Ureter (tissue), 1 donor: ENCODE measurements at places on chromosomes 16 and 17. TPM values are rescaled to one million over a fixed set of nuclear protein-coding genes. Genes with fewer than 3 reads are reported as not detected.

Gene SLC2A4
- 11.2 TPM for total RNA-seq

Gene ALOX15
- 1.2 TPM for total RNA-seq

Gene SCARF1
- total RNA-seq = 16.3 TPM

DNA sequence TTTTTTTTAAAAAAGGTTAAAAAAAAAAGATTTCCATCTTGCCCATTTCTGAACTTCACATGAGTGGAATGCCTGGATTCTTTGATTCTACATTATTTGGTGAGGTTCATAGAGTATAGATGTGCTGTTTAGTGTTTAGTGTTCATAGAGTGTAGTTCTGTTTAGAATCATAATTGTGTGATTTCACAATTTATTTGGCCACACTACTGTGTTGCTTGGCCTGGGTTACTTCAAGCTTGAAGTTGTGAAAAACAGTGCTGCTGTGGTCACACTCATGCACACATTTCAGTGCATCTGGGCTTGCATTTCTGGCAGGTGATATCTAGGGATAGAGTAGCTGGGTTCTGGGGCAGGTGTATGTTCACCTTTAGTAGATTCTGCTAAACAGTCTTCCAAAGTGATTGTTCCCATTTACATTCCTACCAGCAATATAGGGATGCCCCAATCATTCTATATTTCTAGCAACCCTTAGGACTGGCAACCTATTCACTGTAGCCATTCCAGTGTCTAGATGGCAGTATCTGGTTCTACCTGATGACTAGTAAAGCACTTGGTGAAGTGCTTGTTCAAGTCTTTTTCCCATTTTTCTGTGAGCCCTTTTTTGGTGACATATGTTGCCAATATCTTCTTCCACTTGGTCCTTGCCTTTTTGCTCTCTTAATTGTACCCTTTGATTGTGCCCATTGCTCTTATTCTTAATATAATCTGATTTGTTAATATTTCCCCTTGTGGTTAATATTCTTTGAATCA lies 50.6 kb upstream of the RBFOX3 start:
- DNase-seq = no peak

GRCh38 chr16:81996664-81997509 lies 14.4 kb downstream of the SDR42E1 start:
- no peak for DNase-seq

GRCh38 chr16:78648517-78648916 lies 549.1 kb downstream of the WWOX start:
- no peak for DNase-seq
